ENCODE measurements at places on chromosomes 16 and 17.
A peak's percentile ranks its signal among the peaks of the same experiment; 100 is the strongest.

DNA sequence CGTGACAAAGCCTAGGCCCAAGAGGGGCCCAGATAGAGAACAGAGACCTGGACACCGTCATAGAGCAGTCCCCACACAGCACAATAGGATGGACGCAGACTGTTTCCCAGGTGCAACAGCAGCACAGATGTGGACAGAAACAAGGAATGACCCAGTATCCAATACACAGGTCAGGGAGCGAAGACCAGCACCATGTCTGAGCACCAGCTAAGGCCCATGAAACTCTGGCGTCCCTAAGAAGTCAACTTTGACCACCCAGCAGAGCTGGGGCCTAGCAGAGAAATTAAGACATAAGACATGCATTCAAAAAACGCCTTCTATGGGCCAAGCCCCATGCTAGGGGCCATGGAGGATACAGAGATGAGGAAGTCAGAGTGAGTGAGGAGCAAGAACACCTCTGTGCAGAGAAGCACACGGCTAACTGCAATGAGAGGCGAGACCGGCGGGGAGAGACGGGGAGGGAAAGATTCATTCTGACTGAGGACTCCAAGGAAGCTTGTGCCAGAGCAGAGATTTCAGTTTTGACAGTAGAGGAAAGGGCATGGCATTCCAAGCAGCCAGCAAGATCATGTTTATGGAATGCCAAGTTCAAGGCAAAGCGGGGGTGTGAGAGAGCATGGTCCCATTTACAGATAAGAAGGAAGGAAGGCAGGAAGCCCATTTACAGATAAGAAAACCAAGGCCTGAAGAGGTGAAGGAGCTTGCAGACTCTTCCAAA, 50.8 kb downstream of the PITPNM3 start:
- DNase-seq, result no peak

DNA sequence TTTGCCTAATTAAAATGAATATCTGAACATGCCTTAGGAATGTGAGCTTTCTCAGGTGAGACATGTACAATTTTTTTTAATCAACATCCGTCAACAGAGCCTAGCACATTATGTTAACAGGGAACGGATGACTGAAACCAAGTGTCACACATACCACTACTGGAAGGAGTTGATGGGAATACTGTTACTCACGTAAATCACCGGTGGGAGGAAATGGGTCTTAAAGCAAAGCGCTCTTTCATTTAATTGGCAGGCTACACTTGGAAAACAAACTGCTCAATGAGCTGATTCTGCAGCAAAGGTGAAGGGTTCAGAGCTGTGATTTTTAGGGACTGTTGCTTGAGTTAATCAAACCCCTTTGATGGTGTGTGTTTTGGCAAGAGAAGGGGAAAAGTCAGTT, 4.8 kb downstream of the CPPED1 start:
- DNase-seq, result no peak

DNA sequence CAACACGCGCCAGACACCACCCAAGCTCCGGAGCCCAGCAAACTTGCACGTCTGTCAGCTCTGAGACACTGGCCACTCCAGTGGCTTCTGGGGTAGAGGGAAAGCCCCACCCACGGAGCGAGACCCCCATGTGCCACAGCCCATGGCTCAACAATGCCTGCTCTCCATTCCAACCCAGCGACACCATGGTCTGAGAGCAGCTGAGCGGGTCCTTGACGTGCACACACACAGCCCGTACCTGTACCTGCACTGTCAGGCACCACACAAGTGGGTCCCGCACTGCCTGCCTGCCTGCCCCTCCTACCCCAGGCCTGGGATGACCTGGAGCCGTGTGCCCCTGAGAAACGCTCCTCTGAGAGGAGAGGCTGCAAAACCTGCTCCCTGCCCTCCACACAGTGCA, 77.0 kb downstream of the ZNF778 start:
- no peak for DNase-seq

- no peak for DNase-seq
Measured at GRCh38 chr17:44541884-44542581, 15.3 kb upstream of the FZD2 start.

- DNase-seq, result no peak
Measured at GRCh38 chr17:77282524-77283515, 142.1 kb downstream of the SEC14L1 start.

- DNase-seq, result no peak
Measured at GRCh38 chr17:28475151-28475900, 1.9 kb downstream of the SLC13A2 start.

DNA sequence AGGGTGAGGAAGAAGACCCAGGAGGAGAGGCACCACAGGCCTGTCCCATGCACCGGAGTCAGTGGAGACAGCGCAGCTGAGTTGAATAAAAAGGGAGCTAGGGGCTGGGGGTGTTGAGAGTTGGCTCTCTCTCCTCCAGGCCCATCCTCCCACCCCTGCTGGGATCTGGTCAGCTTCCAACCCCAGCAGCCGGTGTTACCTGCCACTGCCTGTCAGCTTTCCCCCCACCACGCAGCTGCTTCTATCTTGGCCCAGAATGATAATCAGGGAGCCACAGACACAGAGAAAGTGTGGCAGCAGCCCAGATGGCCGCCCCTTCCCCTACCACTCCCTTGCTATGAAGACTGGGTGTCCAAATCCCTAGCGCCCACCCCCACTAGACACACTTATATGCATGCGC, 120.6 kb upstream of the RPL38 start:
- no peak for DNase-seq

GRCh38 chr17:33769066-33769465, 476.0 kb upstream of the ASIC2 start:
- no peak for DNase-seq

DNA sequence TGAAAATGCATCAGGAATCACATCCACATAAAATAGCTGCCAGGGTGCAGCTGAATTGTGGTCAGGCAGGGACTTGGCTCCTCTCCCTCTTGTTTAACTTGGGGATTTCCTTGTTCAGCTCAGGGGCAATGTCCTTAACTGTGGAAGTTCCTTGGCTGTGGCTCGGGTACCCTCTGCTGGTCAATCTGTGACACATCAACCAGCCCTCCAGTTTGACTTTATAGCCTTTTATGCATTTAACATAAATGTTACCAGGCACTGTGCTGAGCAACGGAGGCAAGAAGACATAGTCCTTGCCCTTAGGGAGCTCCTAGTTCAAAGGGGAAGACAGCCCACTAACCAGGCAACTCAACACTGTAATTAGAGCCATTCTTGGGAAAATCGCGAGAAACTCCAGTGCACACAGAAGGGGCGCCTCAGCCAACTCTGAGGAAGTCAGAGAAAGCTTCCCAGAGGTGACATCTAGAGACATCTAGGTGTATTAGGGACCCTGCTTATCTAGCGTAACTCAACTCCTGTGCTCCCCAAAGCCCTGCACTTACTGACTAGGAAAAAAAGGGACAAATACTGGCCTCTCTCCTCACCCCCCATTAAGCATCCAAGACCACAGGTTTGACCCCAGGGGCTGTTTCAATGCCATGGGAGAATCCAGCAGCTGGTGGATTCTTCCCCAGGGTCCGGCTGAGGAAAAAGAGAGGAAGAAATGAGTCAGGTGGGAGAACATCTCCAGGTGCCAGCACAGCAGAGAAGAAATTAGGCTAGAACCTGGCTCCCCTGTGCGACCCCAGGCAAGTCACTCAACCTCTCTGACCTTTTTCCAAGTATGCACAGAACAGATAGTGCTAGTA, 17.3 kb upstream of the EEF2K start:
- DNase-seq, result peak; percentile 55

- no peak for DNase-seq
Measured at GRCh38 chr16:72848759-72849664, 198.9 kb downstream of the ZFHX3 start.

- no peak for DNase-seq
Measured at GRCh38 chr17:50359005-50359699, 13.2 kb downstream of the XYLT2 start.

GRCh38 chr17:41226051-41226450, 397 bp upstream of the KRTAP9-2 start:
- DNase-seq, result no peak

DNA sequence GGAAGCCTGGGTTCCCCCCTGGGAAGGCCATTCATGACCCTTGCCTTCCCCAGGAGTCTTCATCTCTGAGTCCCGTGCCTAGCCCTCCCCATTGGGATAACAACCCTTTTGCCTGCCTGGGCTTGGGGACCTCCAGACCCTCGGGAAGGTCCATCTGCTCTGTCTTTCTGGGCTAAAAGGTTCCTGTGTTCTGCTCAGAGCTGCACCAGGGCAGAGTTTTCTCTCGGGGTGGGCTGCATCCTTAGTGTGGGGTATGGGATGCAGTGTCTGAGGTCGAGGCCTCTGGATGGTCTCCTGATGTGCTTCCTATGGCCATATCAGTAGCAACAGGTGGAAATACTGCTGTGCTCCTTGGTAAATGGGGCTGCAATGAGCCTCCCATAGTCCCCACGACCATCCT, 22.9 kb upstream of the PLLP start:
- no peak for DNase-seq

DNA sequence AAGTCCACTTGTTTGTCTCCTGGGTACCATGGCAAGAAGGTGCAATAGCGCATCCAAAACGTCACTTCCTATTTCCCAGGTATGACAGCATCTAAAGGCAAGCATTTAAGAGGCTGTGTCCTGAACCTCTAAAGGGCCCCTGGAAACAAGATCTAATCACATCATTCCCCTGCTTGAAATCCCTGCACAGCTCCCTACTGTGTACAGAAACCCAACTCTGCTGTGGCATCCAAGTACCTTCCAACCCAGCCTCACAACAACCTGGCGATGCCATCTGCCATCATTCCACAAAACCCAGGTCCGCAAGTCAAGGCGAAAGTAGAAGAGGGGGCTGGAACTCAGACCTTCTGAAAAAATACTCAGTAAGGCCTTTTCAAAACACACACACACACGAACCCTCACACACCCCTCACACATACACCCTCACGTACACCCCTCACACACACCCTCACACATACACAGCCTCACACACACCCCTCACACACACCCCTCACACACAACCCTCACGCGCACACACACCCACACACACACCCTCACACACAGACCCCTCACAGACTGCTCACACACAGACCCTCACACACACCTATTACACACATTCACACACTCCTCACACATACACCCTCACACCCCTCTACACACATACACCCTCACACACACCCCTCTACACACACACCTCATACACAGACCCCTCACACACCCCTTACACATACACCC, 24.5 kb downstream of the C17orf67 start:
- no peak for DNase-seq

DNA sequence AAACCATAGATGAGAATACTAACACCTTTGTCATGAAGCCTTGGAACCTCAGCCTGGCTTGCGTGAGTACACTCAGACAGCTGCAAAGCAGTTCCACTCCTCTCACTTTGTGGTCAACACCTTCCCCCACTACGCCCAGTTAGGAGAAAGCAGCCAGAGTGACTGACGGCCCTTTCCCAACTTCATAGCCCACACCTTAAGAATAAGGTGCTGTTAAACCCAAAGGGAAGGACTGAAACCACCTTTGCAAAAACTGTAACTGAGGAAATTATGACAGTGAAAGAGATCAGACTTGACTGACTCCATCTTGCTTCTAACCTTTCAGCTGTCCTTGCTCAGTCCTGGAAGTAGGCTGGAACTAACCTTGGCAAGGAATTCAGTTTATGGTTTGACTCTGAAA, 13.7 kb downstream of the N4BP1 start:
- DNase-seq, result peak; percentile 28

DNA sequence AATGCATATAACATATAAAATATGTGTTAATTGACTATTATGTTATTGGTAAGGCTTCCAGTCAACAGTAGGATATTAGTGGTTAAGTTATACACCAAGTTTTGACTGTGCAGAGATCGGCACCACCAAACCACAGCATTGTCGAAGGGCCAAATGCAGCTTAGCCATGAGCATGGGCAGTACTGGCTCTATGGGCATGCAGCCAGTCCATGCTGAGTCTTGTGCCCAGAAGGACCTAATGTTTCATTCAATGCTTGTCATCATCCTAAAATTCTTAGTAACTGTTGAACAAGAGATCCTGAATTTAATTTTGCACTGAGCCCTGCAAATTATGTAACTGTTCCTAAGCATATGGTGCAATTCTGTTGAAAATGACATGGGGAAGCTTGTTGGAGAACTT, 233.4 kb upstream of the HS3ST3A1 start:
- DNase-seq, result no peak

GRCh38 chr17:42509409-42509808, 26.6 kb upstream of the NAGLU start:
- no peak for DNase-seq

All from stimulated activated CD8-positive, alpha-beta memory T cell treated with anti-CD3 and anti-CD28 coated beads, Interleukin-7, amount 100 ng/mL, for 4 hours (primary cell).